Panc1 (cell line): ENCODE measurements at places on chromosomes 1 and 21.

GRCh38 chr21:42465008-42465802, 30.8 kb downstream of the RSPH1 start:
- DNase-seq = no peak

DNA sequence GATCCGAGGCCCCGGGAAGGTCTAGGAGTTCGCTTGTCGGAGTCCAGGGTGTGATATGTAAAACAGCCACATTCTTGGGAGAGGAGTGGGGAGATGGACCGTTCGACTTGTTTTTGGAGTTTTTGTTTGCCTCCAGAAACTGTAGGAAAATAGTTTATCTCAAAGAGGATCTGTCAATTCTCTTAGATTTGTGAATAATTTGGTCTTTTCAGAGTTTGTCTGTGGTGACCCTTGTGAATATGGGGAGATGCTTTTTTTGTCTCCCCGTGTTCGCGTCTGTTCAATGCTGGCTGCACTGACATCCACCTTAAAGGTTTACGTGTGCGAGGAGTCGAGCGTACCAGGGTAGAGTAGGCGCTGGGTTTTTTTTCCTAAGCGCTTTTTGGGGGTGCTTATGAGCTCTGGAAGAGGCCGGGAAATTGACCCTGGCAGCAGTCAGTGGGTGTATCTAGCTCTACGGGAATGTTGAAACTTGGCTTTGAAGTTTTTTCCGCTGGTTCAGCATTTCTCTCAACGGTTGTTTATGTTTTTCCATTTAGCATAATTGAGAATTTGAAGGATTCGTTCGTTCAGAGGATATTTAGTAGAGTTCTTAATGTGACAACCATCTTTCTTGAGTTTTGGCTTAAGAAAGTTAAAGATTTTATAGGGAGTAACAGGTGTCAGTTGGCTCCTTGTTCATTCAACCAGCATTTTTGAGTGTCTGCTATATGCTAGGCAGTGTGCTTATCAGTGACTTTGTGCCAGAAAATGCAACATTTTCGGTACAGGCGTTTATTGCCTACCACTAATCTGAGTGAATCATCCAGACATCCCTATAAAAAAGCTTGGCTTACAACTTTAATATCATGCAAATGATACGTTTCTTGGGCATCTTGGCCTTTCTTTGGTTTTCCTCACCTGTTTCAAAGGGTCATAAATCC, 1.2 kb downstream of the SZRD1 start:
- DNase-seq = no peak

- no peak for DNase-seq
Measured at GRCh38 chr1:6523566-6523965, 30.7 kb downstream of the NOL9 start.

GRCh38 chr1:21342961-21343838, 52.9 kb upstream of the ECE1 start:
- no peak for DNase-seq

- DNase-seq = no peak
Measured at GRCh38 chr1:208741296-208741695, 497.1 kb upstream of the PLXNA2 start.

- DNase-seq = no peak
Measured at GRCh38 chr1:65946960-65947359, 154.3 kb downstream of the PDE4B start.

DNA sequence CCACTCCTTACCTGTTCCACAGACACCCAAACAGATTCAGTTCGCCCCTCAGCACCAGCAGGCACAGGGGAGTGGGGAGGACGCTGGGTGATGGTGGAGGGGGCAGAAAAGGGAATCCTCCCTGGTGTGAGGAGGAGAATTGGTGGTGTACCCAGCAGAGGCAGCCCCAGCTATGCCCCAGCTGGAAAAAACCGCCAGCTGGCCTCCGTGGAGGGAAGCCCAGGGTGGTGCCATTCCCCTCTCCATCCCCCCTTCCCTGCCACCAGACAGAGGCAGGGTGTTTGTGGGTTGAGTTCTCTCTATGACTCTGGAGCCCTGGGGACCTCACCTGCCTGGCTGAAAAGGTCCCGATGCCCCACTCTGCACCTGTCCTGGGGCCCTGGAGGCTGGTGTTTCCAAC, 27.9 kb downstream of the OPTC start:
- no peak for DNase-seq

GRCh38 chr1:25713961-25714360, 86.0 kb upstream of the SELENON start:
- DNase-seq = no peak

DNA sequence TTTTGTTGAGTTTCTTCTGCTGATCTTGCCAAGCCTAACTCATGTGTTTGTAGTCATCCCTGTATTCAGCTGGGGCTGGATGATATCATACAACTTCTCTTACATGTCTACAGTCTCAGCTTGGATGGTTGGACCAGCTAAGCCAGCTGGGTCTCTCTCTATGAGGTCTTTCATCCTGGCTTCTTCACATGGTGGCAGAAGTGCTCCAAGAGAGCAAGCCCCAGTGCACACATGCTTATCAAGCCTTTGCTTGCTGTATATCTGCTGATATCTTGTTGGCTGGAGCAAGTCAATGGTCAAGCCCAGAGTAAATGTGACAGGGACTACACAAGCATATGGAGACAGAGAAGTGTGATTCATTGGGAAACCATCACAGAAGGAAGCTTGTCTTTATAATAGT, 29.2 kb upstream of the SLC44A5 start:
- no peak for DNase-seq

GRCh38 chr1:233338102-233338501, 10.6 kb downstream of the MAP3K21 start:
- DNase-seq = no peak

GRCh38 chr1:244412176-244412575, 39.5 kb downstream of the ADSS2 start:
- DNase-seq = no peak

- no peak for DNase-seq
Measured at GRCh38 chr1:28173980-28174297, 2.6 kb downstream of the PTAFR start.

GRCh38 chr1:171160211-171160610, 24.9 kb upstream of the FMO2 start:
- DNase-seq = no peak

DNA sequence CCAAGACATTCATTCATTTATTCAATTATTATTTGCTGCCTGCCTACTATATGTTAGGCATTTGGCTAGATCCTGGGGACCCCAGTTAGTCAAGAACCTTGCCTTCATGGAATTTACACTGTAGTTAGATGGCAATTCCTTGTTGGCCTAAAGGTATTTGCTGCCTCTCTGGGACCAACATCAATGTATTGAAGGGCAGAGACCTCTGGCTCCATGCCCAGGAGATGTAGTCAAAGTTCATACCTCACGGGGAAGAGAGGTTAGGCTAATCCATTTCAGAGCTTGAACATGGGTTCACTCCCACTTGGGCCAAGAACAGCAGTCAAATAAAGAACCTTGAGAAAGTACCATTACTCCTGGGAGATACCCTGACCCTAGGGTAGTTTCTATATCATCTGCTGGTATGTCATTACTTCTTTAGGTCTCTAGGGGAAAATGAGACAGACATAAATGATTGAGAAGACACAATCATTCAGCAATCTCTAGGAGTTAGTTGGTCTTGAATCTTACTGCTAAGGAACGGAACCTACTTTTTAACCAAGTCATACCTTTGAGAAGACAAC, 32.0 kb downstream of the SORT1 start:
- no peak for DNase-seq

GRCh38 chr1:116817582-116818064, 63.4 kb downstream of the CD2 start:
- peak; percentile 8 for DNase-seq

DNA sequence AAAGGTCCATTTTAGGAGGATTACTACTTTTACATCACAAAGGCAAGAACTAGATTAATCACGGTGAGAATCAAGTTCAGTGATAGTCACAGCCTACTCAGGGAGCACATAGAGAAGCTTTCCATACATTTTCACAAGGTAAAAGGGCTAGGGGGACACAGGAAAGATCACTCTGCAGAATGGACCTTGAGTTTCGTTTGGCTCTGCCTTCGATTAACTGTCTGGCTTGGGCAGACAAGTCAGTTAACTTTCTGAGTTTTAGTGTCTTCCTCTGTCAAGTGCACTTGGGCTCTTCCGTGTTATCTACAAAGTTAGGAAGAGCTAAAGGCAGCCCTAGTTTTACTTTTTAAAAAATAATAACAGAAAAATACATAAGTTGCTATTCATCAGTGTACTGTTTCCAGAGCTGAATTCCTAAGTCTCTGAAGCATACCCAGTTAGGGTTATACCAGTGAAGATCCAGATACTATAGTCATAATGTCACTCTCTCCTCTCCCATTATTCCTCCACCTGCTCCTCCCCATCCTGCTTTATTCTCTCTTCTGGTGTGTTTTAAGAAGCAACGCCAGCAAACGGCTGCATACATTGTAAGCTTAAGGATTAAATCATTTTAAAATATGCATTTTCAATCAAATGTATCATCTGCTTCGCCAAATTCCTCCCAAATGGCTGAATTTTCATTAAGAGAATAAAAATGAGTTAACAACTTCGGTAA, 1.7 kb downstream of the CEP170 start:
- no peak for DNase-seq

GRCh38 chr21:45848805-45849204, 132.8 kb upstream of the COL6A1 start:
- no peak for DNase-seq

DNA sequence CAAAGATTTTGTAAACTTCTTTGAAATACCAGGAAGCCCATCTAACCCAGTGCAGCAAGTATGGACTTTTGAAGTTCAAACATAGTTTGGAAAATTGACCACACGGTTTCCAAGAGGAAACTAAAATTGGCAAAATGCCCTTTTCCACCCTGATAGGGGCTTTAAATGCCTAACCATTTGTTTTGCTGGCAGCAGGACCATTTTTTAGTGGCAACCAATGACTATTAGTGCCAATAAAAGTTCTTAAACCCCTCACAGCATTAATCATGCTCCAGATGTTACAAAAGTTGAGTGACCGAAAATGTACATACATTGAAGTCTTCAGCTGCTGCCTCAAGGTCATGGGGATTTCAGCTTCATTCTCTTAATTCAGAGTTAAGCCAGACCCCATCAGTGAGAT, 46.4 kb upstream of the ENAH start:
- DNase-seq = no peak

GRCh38 chr1:195594773-195595172, 1013.5 kb downstream of the KCNT2 start:
- DNase-seq = no peak

- no peak for DNase-seq
Measured at GRCh38 chr1:89633800-89634625, 1.1 kb downstream of the LRRC8C start.

GRCh38 chr1:40740039-40740996, 43.3 kb upstream of the KCNQ4 start:
- DNase-seq = no peak

DNA sequence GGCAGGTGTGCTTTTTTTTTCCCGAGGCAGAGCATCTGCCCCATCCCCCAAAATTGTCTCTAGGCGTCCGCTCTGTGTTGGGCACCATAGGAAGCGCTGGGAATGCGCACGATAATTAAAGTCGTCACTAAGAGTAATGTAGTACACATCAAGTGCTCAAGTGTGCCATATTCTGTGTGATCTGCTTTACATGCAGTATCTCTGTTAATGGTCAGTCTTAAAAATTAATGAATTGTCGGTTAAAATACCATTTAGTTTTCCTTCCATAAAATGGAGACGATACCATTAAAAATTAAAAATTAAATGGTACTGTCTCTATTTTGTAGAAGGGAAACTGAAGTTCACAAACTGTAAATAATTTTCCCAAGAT, 544 bp upstream of the CCT8 start:
- DNase-seq = no peak

DNA sequence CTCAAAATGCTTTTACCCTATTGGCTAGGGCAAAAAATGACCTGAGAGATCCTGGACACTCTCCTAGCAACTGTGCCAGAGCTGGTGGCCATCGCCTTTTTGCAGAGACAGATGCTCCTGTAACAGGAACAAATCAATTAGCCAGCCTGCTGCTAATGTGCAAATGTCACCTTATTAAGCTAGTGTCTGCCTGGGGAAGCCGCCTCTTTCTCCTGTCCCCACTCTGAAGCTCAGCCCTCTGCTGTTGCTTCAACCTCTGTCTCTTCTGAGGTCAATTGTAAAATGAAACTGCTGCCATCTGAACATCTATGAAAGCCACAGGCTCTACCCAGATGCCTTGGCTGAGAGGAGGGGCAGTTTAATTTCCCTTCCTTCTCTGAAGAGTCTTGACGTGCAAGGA, 85.5 kb upstream of the CACNA1E start:
- no peak for DNase-seq

- no peak for DNase-seq
Measured at GRCh38 chr1:30755746-30756145, 1.8 kb downstream of the LAPTM5 start.

- no peak for DNase-seq
Measured at GRCh38 chr1:156430303-156430702, 61.3 kb downstream of the RHBG start.

DNA sequence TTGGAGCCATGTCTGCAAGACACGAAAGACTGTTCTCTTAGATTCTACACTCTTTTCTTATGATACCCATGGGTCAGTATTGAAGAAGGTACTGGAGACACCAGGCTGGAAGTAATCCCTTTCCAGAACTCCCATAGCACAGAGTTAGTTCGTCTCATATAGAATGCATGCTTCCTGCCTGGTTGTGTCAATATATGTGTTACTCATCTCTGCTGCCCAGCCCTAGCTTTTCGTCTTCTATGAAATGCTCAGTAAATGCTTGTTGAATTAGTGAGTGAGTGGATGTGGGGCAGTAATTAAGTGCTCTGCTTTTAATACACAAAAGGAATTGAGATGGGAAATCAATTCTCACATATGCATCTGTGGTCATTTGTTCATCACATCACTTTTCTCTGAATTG, 32.1 kb downstream of the ADCY10 start:
- no peak for DNase-seq

DNA sequence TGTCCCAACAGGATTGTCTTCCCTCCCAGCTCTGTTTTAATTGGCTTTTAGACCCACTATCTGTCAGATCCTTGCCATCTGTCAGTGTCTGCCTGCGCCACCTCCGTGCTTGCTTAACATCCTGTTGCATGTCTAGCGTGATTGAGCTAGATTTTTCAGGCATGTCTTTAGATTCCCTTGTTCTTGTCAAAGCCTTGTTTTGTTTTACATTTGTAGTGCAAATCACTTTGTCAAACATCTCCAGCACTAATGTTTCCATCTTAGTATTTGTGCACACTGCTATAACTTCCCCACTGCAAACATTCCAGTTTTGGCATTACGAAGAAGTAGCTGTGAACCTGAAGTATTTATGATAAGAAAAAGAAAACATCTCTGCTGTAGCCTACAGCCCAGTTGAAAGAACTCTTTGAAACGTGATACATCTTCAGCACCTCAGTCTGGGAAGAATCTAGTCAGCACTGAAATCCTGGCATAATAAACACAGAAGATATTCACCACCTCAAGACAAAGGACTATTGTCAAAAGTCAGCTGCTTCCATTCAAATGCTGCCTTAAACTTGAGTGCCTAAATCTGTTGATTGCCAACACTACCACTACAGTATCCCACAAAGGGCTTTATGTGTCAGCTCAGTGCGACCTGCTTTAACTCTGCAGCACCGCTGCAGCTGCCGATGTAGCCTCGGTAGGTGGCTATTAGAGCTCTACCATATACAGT, 105.0 kb downstream of the FNBP1L start:
- no peak for DNase-seq

GRCh38 chr1:221740993-221741702, 741 bp downstream of the DUSP10 start:
- no peak for DNase-seq

- peak; percentile 36 for DNase-seq
Measured at GRCh38 chr1:223556414-223557129, 108.9 kb downstream of the CAPN8 start.
